Fibroblast of skin of back (primary cell): ENCODE measurements at places on chromosomes 16 and 17.

DNA sequence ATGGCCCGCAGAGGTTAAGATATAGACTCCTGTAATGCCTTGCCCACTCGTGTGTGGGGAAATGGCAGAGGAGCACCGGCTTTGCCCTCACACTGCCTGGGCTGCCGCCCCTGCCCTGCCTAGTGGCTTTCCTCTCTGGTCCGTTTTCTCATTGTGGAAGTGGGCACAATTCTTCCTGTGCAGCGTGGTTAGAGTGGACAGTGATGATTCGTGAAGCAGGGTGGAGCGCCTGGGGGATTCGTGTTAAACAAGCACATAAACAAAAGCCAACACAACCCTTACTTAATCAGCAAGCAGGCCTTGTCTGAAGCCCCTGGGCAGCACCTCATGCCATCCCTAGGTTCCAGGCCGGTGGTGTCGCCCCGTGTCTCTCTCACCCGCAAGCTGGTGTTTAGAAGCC lies 269.7 kb downstream of the SEC14L1 start:
- DNase-seq = no peak

GRCh38 chr17:5545051-5545987 lies 39.0 kb downstream of the NLRP1 start:
- DNase-seq = no peak

- no peak for DNase-seq
Measured at GRCh38 chr16:57749856-57750452, 14.4 kb downstream of the KATNB1 start.

DNA sequence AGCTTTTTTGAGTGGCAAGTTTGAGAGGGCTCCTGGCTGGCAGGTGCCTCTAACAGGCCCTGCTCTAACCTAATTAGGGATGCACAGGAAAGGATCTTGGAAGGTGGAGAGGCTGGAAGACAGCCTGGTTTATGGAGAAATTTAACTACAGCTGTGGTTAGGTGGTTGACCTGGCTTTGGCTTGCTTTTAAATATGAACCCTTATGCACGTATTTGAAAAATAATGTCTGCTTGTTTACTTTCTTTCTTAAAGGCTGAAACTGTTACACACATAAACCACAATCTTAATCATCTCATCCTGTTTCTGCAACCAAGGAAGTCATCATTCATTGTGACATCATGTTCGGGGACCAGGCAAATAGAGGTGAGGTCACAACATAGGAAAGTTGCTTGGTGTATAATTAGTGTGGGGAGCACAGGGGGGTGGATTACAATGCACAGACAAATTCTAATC lies 23.1 kb upstream of the DHRS13 start:
- peak; percentile 71 for DNase-seq
